AG04450 (cell line): ENCODE measurements at places on chromosomes 1 and 21.

GRCh38 chr1:233019778-233020325 is 69.4 kb downstream of the NTPCR start:
- DNase-seq, result peak; percentile 66

- no peak for DNase-seq
These were observed 17.1 kb upstream of the PROK1 start for GRCh38 chr1:110433803-110434202.

- no peak for DNase-seq
These were observed 27.0 kb downstream of the PROX1 start for GRCh38 chr1:214014730-214015129.

DNA sequence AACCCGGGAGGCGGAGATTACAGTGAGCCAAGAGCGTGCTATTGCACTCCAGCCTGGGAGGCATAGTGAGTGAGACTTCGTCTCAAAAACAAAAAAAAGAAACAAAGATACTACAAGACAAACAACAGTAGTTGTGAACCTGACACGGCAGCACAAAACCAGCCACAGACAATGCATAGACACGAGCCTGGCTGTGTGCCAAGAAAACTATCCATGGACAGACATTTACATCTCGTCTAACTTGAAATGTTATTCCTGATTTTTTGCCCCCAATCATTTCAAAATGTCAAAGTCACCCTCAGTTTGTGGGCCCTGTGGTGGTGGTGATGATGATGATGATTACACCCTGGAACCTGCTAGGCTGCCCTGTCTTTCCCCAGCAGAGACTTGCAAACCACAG is 6.3 kb downstream of the KLHL21 start:
- DNase-seq, result no peak

DNA sequence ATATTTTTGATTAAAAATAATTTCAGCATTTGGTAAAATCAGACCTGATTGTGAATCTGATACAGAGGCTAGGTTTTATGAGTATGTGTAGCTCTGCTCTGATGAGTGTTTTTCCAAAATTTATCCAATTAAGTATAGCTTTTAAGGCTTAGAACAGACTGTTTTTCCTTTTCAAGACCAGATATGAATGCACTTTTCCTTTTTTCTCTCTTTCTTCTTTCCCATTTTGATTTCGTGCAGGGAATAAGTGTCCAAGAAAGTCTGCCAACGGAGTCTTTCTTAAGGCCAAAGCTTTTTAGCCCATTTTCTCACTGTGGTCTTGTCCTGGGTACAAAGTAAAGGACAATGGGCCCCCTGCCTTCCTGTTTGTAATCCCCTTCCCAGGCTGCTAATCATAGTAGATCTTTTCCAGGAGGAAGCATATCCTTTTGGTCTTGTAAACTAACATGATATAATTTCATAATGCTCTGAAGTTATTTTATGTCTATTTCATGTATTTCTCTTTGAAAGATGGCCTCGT is 2.9 kb downstream of the KIF1B start:
- DNase-seq, result no peak

DNA sequence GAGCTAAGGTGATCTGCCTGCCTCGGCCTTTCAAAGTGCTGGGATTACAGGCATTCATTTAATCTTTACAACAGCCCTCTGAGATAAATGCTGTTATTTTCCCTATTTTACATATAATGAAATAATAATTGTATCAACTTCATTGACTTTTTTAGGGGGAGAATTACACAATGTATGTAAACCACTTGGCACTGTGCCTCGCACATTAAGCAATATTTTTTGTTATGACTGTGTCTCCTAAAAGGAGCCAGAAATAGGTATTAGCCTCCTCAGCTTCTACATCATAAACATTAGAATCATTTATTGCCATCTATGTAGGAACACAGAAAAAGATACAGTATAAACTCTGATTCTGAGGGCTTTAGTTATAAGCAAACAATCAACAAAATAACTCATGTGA is 1.1 kb upstream of the DNAJC28 start:
- no peak for DNase-seq

- DNase-seq, result no peak
These were observed 551.3 kb downstream of the KCNT2 start for GRCh38 chr1:196056966-196057365.

GRCh38 chr1:86833461-86834215 is 80.3 kb downstream of the SELENOF start:
- DNase-seq, result peak; percentile 74

DNA sequence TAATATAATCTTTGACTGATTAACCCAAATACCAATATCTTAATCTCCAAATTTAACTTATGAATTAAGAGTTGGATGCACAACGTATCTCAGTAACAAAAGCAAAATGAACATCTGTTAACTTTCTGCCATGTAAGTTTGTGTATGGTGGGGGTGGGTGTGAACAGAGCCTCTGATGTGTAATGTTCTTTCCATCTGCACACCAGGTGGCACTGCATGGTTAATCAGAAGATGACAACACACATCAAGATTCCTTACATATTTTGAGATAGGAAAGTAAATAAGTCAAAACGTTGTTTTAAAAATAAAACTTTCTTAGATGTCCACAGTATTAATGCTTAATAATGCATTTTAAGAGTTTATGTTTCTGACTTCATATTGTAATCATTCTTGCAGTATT is 251.9 kb downstream of the DPYD start:
- DNase-seq, result no peak

DNA sequence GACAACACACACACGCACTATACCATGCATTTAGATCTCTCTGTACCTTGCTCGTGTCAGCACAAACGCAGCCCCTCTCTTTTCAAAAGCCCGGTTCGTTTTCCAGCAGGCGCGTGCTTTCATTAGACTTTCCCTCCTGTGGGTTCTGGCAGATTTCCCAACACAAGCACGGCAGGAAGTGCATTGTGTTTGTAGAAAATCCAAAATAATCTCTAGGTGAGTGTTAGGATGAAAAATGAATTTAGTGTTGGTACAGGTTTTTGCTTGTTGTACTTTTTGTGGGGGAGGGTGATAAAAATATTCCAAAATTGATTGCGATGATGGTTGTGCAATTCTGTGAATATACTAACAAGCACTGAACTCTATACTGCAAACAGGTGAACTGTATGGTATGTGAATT is 54.1 kb upstream of the POFUT2 start:
- no peak for DNase-seq

DNA sequence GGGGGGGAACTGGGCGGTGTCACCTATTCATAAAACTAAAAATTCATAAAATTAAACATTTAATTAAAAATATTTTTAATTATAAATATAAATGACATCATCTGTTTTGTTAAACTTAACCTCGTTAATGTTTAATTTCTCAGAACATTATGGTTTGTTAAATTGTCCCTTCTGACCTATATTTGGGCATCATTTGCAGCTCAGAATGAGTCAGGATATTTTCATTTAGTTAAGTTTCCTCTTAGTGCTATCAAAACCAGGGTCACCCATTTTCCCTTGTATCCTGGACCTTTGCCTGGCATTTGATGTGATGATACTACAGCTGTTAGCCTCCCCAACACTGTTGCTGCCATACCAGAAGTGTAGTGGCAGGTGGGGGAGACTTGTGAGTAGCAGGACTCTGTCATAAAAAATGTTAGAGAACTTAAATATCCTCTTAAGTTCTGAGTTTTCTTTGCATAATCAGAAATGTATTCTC is 30.3 kb downstream of the TSNAX start:
- no peak for DNase-seq

- DNase-seq, result no peak
These were observed 233.4 kb upstream of the FGGY start for GRCh38 chr1:59063501-59063900.

GRCh38 chr1:105004515-105004914 is 1254.8 kb downstream of the AMY1C start:
- no peak for DNase-seq

- DNase-seq, result no peak
These were observed 384.3 kb downstream of the PTPRU start for GRCh38 chr1:29620631-29621030.

DNA sequence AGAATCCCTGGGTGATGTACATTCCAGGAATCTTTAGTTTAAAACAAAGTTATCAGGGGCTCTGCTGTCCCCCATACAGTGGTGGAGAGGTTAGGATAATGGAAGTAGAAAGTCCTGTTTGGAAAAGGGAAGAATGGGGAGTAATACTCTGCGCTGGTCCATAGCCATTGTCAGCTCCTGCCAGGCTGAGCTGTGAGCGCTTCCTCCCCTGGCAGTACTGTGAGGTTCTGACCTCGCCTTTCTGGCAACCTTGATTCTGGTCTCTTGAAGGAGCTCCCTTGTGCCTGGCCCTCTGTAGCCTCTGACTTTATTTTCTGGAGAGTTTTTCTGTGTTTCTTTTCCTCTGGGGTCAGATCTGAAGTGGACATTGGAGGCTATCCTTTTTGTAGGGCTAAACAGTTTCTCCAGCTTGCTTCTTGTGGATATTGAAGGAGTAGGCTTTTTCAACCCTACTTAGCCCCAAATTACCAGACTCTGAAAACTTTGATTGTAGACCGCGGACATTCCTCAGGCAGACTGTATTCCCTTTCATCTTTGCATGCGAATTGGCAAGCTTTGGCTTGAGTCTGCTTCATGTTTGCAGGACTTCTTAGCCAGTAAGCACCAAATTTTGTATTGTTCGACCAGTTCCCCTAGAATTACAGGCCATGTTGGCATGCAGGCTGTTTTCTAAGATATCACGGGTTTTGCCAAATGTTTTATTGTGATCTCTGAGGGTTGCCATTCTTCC is 13.8 kb downstream of the UBE4B start:
- DNase-seq, result no peak

GRCh38 chr1:228865627-228866330 is 130.5 kb downstream of the RHOU start:
- DNase-seq, result no peak

- DNase-seq, result no peak
These were observed 19.7 kb upstream of the PTTG1IP start for GRCh38 chr21:44893278-44893556.

GRCh38 chr1:76209648-76210047 is 135.1 kb downstream of the ST6GALNAC3 start:
- DNase-seq, result no peak

GRCh38 chr1:34670982-34671381 is 83.9 kb upstream of the GJB5 start:
- DNase-seq, result no peak

DNA sequence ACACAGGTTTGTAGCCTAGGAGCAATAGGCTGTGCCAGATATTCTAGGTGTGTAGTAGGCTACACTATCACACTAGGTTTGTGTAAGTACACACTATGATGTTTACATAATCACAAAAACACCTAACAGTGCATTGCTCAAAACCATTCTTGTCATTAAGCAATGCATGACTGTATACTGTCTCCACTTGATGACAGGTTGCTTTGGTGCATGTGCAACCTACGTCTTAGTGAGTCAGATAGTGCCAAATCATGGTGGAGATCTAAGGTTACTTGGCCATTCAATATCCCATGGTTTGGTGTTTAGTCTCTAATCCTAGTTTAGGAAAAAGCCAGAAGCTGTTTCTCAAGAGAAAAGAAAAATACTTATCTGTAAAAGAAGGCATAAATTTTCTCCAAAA is 181.1 kb downstream of the KCNK2 start:
- DNase-seq, result no peak
